ENCODE measurements at places on chromosomes 6 and 20.

DNA sequence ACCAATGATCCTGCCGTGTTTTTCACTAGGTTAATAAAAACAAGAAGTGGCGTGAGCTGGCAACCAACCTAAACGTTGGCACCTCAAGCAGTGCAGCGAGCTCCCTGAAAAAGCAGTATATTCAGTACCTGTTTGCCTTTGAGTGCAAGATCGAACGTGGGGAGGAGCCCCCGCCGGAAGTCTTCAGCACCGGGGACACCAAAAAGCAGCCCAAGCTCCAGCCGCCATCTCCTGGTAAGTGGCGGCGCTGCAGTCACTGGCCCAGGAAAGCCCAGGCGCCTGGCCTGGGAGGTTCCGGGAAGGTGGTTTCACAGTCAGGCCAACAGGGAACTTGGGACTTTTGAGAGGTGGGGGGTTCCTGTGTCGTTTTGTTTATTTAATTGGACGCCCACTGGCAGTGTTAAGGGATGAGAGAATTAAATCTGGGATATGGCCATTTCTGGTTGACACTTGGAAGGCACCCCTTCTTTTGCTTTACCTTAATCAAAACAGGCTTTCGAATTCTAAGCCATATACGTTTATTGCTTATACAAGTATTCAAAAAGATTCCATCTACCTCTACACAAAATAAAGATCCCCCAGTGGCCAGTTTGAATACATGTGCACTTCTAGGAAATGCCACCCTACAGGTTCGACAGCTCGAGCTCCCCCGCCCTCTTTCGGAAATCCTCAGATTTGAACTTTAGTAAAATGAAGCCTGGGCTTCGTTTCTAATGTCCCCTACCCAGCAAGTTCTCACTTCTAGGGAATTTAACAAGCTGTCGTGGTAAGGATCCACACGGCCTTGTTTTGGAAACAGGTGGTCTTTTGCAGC, 138.9 kb downstream of the TMEM242 start:
- peak; percentile 55 for DNase-seq

- no peak for DNase-seq
Measured at GRCh38 chr6:97049253-97050011, 124.9 kb downstream of the KLHL32 start.

DNA sequence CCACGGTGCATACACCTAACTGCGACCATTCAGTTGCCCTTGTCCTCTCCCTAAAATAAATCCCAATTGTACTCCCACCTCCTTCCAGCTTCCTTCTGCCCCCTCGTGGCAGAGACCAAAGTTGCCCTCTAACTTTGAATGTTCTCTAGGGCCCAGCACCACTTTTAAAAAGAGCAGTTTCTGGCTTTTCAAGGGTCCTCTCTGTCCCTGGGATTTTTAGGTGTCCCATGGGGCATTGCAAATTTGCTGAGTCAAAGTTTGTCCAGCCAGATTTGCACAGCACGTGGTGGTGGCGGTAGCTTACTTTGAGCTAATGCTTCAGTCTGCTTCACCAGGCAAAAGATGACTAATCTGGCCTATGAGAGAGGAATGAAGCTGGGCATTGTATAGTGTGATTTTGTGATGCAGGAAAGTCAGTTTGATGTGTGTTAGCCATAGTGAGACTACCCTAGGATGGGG, 100.2 kb downstream of the PERP start:
- peak; percentile 26 for DNase-seq

GRCh38 chr20:46063151-46063550, 26.6 kb downstream of the NCOA5 start:
- DNase-seq = no peak

DNA sequence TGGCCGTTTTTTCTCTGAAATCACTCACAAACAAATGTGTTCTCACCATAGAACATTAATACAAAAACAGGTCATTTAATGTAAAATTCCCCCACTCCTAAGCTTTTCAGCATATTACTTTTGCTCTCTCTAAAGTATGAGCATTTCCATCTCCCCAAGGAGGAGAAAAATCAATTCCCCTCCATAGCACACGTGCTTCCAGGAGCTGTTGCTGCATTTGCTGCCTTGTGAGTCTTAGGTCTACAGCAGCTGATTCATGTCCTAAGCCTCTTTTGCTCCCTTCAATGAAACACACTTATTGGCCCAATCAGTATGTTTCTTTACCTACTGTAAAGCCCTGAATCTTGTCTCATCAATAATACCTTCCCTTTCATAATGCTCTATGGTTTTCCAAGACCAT, 6.4 kb upstream of the COL9A1 start:
- no peak for DNase-seq

- peak; percentile 84 for DNase-seq
Measured at GRCh38 chr20:54549658-54550326, 74.4 kb downstream of the DOK5 start.

Data from fibroblast of skin of back (primary cell).